H4 (cell line): ENCODE measurements at places on chromosomes 12 and 14. TPM values are rescaled to one million over a fixed set of nuclear protein-coding genes. Genes with fewer than 3 reads are reported as not detected.

The FRS2 gene
- total RNA-seq: 17.8 and 34.4 TPM in 2 replicates

The MAGOHB gene
- 63.2 and 116 TPM in 2 replicates for total RNA-seq

The A2ML1 gene
- not detected in 2 replicates for total RNA-seq

The PPM1A gene
- total RNA-seq: 22.1 and 24.9 TPM in 2 replicates

The KLRC3 gene
- 0.37 TPM in 1 of 2 replicates, not detected in the other for total RNA-seq

The INSM2 gene
- total RNA-seq: not detected in 2 replicates

The DACT1 gene
- 10.1 and 11.7 TPM in 2 replicates for total RNA-seq

The B3GNT4 gene
- total RNA-seq: 0.29 TPM in 1 of 2 replicates, not detected in the other

The HOXC5 gene
- not detected in 2 replicates for total RNA-seq

The NOS1 gene
- not detected in 2 replicates for total RNA-seq

The ACRBP gene
- total RNA-seq: not detected in 2 replicates

The CFAP54 gene
- 0.64 and 1.8 TPM in 2 replicates for total RNA-seq

The ASCL1 gene
- total RNA-seq: not detected in 2 replicates

The SERPINA10 gene
- total RNA-seq: not detected in 2 replicates

The LRRC10 gene
- total RNA-seq: not detected in 2 replicates

The CLMN gene
- total RNA-seq: 3.7 and 4.5 TPM in 2 replicates

The DTX1 gene
- 1.3 and 2.8 TPM in 2 replicates for total RNA-seq

The CD4 gene
- total RNA-seq: 0.12 TPM in 1 of 2 replicates, not detected in the other

The BATF gene
- total RNA-seq: not detected in 2 replicates

The HIGD1C gene
- total RNA-seq: not detected in 2 replicates

The ZDHHC22 gene
- not detected in 2 replicates for total RNA-seq

The CCND2 gene
- 92.1 and 98.0 TPM in 2 replicates for total RNA-seq

The OR11G2 gene
- total RNA-seq: not detected in 2 replicates

The RNU4-1 gene
- under 0.01 TPM in 2 replicates for total RNA-seq

The DENR gene
- 50.6 and 55.4 TPM in 2 replicates for total RNA-seq

The TNFAIP2 gene
- total RNA-seq: 0.41 and 5.3 TPM in 2 replicates

The NT5DC3 gene
- 3.2 and 3.7 TPM in 2 replicates for total RNA-seq

The APOF gene
- total RNA-seq: not detected in 2 replicates
